Effector CD8-positive, alpha-beta T cell (primary cell): ENCODE measurements at places on chromosomes 5 and 9.

DNA sequence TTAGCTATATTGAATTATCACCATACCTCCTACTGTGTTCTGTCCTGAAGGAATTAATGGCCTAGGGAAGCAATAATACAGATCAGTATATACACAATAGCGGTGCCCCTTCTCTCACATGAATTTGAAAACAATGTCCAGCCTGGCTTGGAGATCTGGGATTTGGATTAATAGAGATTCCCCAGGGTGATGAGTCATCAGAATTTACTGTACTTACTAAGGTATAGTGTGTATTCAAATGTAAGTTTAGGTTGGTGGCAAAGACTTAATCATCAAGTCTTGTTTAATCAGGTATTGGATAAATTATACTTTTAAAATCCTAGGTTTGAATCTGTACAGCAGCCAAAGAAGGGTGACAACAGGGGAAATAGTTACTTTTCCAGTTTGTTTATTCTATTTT is 121.5 kb downstream of the FEM1C start:
- DNase-seq: no peak

DNA sequence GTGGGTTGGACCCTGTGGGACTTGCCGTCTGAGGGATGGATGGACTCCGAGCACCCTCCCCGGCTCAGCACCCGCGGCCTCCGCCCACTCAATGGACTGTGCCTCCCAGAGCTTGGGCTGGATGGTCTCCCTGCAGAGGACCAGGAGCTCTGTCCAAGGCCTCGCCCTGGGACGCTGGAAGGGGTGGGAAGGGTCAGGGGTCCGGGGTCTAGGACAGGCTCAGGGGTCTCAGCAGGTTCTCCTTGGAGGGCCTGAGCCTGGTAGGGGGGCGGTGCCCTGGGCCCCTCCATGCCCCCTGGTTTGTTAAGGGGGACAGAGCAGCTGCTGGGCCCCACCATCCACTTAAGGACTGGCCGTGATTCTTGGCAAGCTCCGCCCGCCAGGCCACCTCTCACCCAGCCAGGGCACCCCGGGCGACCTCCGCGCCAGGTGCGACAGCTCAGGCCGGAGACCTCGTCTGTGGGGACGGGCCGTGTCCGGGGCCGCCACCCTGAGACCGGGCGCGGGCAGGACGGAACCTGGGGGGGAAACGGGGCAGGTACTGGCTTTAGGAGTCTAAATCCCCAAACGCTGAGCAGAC is 29.2 kb downstream of the EXOC3 start:
- DNase-seq: no peak

- no peak for DNase-seq
These were observed 837 bp upstream of the AHRR start for GRCh38 chr5:320524-321229.

GRCh38 chr5:181234455-181235306 is 9.0 kb downstream of the RACK1 start:
- DNase-seq: no peak

DNA sequence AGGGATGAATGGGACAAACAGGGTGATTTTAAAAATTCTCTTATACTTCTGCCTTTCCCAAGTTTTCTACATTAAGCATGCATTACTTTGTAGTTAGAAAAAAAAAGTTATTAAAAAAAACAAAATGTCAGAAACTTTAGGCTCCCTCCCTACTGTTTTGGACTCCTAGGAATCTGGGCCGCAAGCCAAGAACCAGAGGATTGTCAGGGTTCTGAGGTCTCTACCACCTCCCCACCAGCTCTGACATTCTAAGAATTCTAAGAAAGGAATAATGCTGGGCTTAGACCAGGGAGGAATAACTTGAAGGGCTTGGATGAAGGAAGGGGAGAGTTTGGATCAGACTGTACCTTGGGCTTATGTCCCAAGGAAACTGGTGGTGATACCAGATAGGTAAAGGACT is 1.1 kb upstream of the ARHGEF39 start:
- DNase-seq: no peak

DNA sequence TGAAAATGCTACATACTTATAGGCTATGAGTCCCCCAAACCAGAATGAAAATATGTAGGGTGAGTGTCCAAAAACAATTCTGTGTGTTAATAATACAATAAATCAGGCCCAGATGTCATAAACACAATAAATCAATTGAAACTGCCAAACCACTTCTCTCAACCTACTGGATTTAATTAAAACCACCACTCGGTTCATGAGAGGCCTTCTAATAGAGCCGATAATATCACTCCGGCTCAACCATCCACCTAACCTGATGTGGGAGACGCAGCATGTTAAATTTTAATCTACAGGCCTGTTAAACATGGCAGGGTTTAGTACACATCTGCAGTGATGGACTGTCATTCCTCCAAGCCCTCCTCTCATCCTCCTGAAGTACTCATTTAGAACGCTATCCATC is 734.5 kb upstream of the ZNF608 start:
- DNase-seq: no peak

DNA sequence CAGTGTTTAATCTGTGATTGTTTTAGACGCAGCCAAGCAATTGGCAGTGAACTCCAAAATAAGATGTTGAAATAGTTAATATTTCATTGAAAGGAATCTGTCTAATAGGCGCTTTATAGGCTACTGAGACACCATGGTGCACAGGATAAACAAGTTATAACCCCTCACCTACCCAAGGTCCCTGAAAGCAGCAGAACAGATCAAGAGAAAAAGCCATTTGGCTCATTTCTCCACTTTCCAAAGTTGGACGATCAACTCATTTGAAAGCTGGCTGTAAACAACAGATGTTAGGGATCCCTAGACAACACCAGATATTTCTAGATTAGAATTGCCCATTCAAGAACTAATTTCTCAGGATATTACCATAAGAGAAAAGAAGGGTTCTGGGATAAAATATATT is 4.9 kb downstream of the PUM3 start:
- no peak for DNase-seq

- DNase-seq: no peak
These were observed 6.4 kb downstream of the FABP6 start for GRCh38 chr5:160235731-160236130.

GRCh38 chr5:181241393-181241975 is 2.2 kb downstream of the RACK1 start:
- no peak for DNase-seq

GRCh38 chr9:94139672-94140417 is 55.6 kb downstream of the PTPDC1 start:
- no peak for DNase-seq

- DNase-seq: no peak
These were observed 179.8 kb downstream of the PARP8 start for GRCh38 chr5:50846261-50846660.

- no peak for DNase-seq
These were observed 6.1 kb downstream of the SAR1B start for GRCh38 chr5:134626369-134627014.

DNA sequence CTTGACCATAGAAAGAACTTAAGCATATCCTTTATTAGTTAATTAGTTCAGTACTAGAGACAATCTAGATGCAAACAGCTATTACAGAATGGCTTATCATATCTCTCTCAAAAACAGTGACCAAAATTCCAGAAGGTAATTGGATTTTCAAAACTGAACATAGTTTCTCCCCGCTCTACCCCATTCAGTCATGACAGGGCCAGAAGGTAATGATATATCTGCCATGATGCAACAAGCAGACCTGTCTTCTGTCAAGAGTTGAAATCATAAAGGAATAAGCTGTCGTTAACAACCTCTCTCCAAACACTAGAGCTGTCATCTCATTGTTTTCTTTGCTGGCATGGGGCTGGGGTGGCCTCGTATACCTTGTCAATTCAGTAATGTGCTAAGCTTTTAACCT is 200.5 kb upstream of the POU5F2 start:
- no peak for DNase-seq

GRCh38 chr5:76404223-76405211 is 1.4 kb downstream of the IQGAP2 start:
- peak; percentile 25 for DNase-seq

DNA sequence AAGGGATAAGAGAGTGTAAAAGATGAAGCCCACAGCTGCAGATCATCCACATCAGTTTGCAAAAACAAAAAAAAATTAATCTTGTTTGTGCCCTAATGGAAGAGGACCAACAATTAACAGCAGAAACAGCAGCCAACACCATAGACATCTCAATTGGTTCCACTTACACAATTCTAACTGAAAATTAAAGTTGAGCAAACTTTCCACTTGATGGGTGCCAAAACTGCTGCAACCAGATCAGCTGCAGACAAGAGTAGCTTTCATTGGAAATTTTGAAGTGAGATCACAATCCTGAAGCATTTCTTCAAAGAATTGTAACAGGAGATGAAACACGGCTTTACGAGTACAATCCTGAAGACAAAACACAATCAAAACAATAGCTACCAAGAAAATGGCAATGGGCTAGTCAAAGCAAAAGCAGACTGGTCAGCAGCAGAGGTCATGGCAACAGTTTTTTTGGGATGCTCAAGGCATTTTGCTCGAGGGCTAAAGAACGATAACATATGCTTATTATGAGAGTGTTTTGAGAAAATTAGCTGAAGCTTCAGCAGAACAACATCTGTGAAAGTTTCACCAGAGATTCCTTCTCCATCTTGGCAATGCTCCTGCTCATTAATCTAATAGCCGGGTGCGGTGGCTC is 4.1 kb upstream of the RBM27 start:
- DNase-seq: no peak

- no peak for DNase-seq
These were observed 401.4 kb downstream of the PSAT1 start for GRCh38 chr9:78698371-78698770.

DNA sequence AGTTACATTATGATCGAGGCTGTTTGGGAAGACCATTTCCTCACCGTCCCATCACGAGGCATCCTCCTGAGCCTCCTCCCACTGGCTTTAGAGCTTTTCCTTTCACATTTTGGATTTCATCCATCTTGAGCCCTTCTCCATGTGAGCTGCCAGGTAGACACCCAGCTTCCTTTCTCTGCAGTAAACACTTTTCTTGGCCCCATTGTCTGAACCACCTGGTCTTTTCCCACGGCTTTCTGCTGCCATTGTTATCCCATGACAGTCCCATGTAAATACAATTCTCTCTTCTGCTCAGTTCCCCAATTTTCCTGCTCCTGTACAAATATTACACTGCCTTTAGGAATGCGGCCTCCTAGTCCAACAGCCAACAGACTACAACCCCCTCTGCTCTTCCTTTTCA is 24.1 kb downstream of the UBE2QL1 start:
- DNase-seq: no peak

- DNase-seq: no peak
These were observed 1.3 kb upstream of the AK1 start for GRCh38 chr9:127878652-127879390.

DNA sequence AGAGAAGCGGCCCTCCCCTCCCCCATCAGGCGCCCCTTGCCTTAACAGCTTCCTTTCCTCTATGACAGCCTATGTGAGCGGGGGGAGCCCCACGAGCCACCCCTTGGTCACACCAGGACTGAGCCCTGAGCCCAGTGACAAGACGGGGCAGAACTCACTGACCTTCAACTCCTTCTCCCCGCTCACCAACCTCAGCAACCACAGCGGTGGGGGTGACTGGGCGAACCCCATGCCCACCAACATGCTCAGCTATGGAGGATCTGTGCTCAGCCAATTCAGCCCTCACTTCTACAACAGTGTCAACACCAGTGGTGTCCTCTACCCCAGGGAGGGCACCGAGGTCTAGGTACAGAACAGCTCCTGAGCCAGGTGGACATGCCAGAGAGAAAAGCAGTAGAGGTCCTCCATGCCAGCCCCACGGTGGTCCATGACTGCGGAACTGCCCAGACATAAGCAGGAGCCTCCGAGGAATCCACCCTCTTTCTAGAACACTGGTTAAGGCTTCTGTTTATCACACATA is 2.6 kb downstream of the FOXI1 start:
- no peak for DNase-seq

- no peak for DNase-seq
These were observed 152.3 kb downstream of the HSD17B3 start for GRCh38 chr9:96149533-96150280.

GRCh38 chr9:131190191-131190590 is 64.8 kb downstream of the NUP214 start:
- DNase-seq: no peak

DNA sequence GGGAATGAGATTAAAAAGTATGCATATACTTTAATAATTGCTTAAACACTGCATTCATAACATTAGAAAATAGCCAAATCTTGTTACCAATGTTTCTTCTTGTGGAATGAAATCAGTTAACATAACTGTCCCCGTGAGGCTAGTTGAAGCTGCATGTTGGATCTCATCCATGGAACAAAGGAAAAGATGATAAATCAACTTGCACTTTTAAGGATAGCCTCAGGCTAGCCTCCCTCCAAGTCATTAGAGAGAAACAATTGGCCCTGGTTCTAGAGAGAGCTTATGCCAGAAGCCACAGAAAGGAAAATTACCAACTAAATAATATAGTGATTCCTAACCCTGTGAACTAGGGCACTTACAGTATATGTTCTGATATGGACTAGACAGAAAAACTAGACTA is 66.9 kb downstream of the GRIN3A start:
- DNase-seq: no peak

- no peak for DNase-seq
These were observed 17.5 kb upstream of the SHB start for GRCh38 chr9:38086496-38086895.

GRCh38 chr5:150138551-150139265 is 16.9 kb downstream of the PDGFRB start:
- no peak for DNase-seq

- DNase-seq: no peak
These were observed 52.9 kb downstream of the C9orf50 start for GRCh38 chr9:129567842-129568559.

DNA sequence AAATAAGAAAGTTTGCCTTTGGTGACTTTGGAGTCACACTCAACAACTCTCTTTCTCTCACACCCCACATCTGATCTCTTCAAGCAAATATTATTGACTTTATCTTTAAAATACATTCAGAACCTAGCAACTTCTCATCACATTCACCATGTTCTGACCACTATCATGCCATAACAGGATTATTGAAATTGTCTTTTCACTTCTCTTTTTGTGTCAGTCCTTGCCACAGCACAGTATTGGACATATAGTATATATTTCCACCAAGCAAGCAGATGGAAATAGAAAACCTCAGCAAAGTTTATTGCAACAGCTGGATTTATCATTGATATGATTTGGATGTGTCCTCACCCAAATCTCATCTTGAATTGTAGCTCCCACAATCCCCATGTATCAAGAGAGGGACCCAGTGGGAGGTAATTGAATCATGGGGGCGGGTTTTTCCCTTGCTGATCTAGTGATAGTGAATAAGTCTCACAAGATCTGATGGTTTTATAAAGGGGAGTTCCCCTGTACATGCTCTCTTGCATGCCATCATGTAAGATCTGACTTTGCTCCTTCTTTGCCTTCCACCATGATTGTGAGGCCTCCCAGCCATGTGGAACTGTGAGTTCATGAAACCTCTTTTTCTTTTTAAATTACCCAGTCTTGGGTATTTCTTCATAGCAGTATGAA is 26.9 kb upstream of the ITGA1 start:
- no peak for DNase-seq
